Thyroid gland (tissue), 4 donors: ENCODE measurements at places on chromosomes 3 and 15. TPM values are rescaled to one million over a fixed set of nuclear protein-coding genes. Genes with fewer than 3 reads are reported as not detected.

CELSR3 gene
- 1.1 TPM for total RNA-seq

DNA sequence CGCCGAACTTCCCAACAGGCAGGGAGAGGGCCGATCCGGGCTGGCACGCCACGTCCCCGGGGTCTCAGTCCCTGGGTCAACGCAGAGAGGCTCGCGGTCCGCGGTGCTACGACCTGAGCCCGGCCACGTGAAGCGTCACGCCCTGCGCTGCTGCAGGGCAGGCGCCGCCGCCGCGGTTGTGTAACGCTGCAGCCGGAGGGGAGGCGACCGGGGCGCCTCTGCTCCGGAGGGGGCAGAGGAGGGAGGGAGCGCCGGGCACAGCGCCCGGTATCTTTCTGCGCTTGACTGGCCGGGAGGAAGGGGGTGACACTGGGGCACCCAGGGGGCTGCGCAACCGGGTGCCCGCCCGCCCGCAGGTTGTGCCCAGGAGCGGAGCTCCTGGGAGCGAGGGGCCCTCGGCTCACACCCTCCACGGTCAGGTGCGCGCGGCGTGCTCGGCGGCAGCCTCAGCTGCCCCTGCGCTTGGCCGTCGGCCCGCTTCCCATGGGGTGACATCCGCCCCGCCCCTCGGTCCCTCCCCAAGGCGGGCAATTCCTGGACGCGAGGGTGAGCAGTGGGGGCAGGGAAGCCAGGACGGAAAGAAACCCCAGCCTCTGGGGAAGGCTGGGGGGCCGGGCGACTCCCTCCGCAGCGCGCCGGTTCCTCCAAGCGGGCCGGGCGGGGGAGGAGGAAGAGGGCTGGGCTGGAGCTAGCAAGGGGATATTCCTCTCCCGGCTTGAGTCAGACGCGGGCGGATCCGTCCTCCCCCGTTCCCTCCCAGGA is 852 bp upstream of the BHLHE40 start:
- H3K36me3 ChIP-seq, result no peaks in the 10 kb centered on the region
- H3K4me3 ChIP-seq, result peak overlapping the region; percentile 4
- DNase-seq, result peak; percentile 98

DNA sequence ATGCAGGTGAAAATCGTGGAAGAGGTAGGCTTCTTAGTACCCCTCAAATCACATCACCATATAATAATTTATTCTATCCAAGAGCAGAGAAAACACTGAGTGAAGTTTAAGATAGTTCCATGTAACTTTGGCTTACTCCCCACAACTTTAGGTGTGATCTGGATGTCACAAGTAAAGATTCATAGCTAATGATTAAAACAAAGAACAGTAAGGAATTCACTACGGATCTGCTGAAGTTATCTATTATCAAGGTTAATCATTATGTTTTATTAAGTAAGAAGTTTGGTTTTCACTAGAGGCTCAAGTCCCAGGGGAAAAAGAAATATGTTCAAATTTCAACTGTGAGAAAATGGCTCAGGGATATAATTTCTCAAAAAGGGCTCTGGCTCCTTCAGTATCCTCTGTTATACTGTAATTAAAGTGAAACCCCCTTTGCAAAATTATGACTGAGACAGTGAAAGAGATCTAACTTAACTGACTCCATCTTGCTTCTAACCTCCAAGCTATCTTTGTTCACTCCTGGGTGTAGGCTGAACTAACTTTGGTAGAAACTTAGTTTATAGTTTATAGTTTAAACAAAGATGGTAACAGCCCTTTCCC is 17.1 kb downstream of the CD80 start:
- H3K27me3 ChIP-seq, result no peaks in the 10 kb centered on the region
- H3K27ac ChIP-seq, result no peak overlapping the region
- no peak for DNase-seq

DNA sequence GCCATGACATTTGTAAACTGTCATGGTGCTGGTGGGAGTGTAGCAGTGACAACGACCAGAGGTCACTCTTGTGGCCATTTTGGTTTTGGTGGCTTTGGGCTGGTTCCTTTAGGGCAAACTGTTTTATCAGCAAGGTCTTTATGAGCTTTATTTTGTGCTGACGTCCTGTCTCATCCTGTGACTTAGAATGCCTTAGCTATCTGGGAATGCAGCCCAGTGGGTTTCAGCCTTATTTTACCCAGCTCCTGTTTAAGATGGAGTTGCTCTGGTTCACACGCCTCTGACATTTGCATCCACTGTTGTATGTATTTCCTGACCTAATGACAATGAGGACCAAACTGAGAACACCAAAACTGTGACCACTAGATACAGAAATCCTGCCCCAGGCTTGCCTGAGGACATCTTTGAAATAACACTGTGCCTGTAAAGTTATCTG is 37.6 kb downstream of the RAB8B start:
- H3K4me1 ChIP-seq, result peaks cover 5% of the 10 kb centered on the region
- no peak for DNase-seq
- H3K27me3 ChIP-seq, result no peaks in the 10 kb centered on the region
- H3K4me3 ChIP-seq, result no peak overlapping the region

FGD5 gene
- 20.8 TPM for total RNA-seq
